ENCODE measurements at places on chromosomes 6 and 20. TPM values are rescaled to one million over a fixed set of nuclear protein-coding genes. Genes with fewer than 3 reads are reported as not detected.
A peak's percentile ranks its signal among the peaks of the same experiment; 100 is the strongest.

DNA sequence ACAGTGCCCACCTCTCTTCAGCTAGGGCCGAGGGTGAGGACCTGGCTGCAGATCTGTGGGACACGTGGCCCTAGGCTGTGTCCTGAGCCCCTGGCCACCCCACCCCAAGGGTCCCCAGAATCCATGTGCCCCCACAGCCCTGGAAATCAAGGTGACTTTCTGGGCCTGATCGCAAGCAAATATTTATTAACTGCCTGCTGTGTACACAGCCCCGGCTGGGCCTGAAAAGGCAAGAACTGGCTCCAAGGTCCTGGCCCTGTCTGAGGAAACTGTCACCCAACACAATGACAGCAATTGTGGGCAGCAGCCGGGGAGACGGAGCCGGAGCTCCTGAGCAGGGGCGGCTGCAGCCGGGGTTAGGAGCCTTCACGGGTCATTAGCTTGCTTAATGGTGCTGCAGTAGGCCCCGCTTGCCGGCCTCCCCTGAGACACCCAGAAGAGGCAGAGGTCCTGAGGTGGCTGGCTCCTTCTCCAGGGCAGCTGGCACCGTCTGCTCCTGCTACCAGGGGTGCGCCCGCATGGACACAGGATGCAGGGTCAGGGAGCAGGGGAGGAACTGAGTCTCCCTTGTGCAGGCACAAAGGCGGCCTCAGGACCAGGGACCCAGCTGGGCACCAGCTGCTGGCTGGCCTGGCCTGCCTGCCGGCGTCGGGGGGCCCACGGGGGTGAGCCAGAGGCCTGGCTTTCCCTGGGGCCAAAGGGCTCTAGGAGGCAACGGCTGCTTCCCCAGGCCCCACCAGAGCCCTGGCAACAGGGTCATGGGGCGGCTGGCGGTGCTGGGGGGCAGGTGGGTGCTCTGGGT is 24.1 kb downstream of the NPEPL1 start:
- no peaks in the 10 kb centered on the region for H3K27me3 ChIP-seq
- H3K4me3 ChIP-seq: no peak overlapping the region
- H3K4me1 ChIP-seq: no peaks in the 10 kb centered on the region
- peak; percentile 2 for DNase-seq
- no peak overlapping the region for H3K27ac ChIP-seq

GRCh38 chr20:19990850-19991249 is 26.3 kb upstream of the NAA20 start:
- no peak for DNase-seq
- peaks cover 40% of the 10 kb centered on the region for H3K4me1 ChIP-seq
- no peak overlapping the region for H3K4me3 ChIP-seq
- H3K27ac ChIP-seq: peak overlapping the region; percentile 4
- H3K27me3 ChIP-seq: no peaks in the 10 kb centered on the region

GRCh38 chr6:36131511-36132245 is 1.4 kb downstream of the MAPK13 start:
- peak; percentile 84 for DNase-seq
- H3K36me3 ChIP-seq: no peaks in the 10 kb centered on the region
- no peaks in the 10 kb centered on the region for H3K27me3 ChIP-seq
- H3K4me1 ChIP-seq: peaks cover 29% of the 10 kb centered on the region
- H3K4me3 ChIP-seq: no peak overlapping the region

DNA sequence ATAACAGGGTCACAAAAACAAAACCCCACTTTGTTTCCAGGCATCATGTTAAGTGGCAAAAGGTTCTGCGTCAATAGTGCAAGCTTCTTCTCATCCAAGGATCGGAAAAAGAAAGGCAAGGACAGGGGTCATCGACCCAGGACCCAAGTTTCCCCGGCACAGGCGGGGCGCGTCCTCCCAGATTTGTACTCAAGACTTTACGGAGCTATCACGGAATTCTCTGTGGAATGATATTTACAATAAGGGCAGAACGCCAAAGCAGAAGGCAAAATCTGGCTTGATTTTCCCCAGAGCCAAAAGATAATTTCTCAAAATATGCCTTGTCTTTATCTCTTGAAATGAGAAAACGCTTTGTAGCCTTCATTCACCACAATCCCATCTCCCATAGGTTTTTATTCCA is 25.5 kb downstream of the PDE10A start:
- H3K36me3 ChIP-seq: no peaks in the 10 kb centered on the region
- no peaks in the 10 kb centered on the region for H3K27me3 ChIP-seq
- no peak for DNase-seq
- no peak overlapping the region for H3K4me3 ChIP-seq

GRCh38 chr6:52531396-52531795 is 45.5 kb downstream of the TRAM2 start:
- H3K36me3 ChIP-seq: no peaks in the 10 kb centered on the region
- no peak for DNase-seq
- no peak overlapping the region for H3K27ac ChIP-seq
- H3K4me1 ChIP-seq: no peaks in the 10 kb centered on the region
- no peak overlapping the region for H3K4me3 ChIP-seq
- no peaks in the 10 kb centered on the region for H3K27me3 ChIP-seq

DNA sequence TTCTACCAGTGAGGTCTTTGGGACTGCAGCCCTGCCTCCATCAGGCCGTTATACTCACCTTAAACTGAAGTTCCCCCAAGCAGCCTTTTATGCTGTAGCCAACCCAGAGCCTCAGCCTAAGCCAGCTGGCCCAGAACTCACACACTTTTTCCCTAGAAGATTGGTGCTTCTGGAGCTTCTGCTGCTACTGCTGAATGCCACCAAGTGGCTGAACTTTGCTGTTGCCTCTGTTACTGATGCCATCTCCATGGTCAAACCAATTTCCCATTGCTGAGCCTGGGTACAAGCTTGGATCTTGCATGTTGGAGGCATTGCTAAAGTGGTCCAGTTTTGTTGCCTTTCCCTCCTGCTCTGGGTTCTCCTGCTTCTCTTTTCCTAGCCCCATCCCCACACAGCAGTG is 15.0 kb upstream of the TBX18 start:
- H3K27ac ChIP-seq: no peak overlapping the region
- H3K27me3 ChIP-seq: peaks cover 83% of the 10 kb centered on the region
- no peaks in the 10 kb centered on the region for H3K36me3 ChIP-seq

DNA sequence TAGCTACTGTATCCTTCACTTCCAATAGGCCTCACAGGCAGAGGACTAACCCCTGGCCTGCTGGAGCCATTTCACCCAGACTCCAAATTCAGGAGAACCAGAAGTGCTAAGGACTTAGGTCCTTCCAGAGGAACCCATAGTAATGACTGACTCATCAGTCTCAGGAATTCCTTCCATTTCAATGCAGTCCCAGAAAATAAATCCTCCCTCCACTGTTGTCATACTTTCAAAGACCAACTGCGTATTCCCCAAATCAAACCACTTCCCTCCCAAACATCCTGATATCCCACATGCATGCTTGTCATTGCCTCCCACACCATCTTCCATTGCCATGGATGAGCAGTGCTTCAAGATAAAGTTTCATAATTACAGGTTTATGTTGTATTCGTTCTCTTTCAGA is 31.8 kb upstream of the NT5E start:
- H3K4me1 ChIP-seq: no peaks in the 10 kb centered on the region
- no peak for DNase-seq
- no peak overlapping the region for H3K4me3 ChIP-seq
- no peak overlapping the region for H3K27ac ChIP-seq

- no peaks in the 10 kb centered on the region for H3K36me3 ChIP-seq
Measured at GRCh38 chr20:34544109-34544796, 14.3 kb upstream of the MAP1LC3A start.

DNA sequence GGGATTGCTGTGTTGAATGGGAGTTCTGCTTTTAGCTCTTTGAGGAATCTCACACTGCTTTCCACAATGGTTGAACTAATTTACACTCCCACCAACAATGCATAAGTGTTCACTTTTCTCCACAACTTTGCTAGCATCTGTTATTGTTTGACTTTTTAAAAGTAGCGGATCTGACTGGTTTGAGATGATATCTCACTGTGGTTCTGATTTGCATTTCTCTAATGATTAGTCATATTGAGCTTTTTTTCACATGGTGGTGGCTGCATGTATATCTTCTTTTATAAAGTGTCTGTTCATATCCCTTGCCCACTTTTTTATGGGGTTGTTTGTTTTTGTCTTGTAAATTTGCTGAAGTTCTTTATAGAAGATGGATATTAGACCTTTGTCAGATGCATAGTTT is 588.3 kb upstream of the ADGRB3 start:
- no peaks in the 10 kb centered on the region for H3K27me3 ChIP-seq
- H3K36me3 ChIP-seq: no peaks in the 10 kb centered on the region
- no peaks in the 10 kb centered on the region for H3K4me1 ChIP-seq
- no peak overlapping the region for H3K4me3 ChIP-seq
- H3K27ac ChIP-seq: no peak overlapping the region
- DNase-seq: no peak

DNA sequence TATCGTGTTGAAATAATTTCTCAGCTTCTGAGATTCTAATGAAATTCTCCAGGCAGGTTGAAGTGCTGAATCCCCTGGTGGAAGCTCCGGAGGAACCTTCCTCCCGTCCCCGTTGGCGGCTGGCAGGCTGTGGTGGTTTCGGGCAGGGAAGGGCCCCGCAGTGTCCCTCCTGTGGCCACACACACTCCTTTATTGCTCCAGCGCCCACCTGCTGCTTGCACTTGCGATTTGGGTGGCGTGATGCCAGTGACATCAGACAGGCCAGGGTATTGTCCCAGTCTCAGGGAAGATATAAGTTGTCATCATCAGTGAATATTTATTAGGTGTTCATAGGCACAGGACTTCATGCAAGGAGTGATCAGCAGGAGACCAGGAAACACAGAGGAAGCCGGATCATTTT is 530.4 kb downstream of the QKI start:
- peaks cover 3% of the 10 kb centered on the region for H3K27me3 ChIP-seq
- H3K36me3 ChIP-seq: no peaks in the 10 kb centered on the region
- no peak overlapping the region for H3K4me3 ChIP-seq
- DNase-seq: no peak
- no peaks in the 10 kb centered on the region for H3K4me1 ChIP-seq

GRCh38 chr20:23205211-23205610 is 119.1 kb upstream of the CD93 start:
- peaks cover 32% of the 10 kb centered on the region for H3K4me1 ChIP-seq
- H3K4me3 ChIP-seq: no peak overlapping the region
- peak overlapping the region; percentile 76 for H3K27ac ChIP-seq
- no peaks in the 10 kb centered on the region for H3K36me3 ChIP-seq
- no peaks in the 10 kb centered on the region for H3K27me3 ChIP-seq

- H3K36me3 ChIP-seq: no peaks in the 10 kb centered on the region
- H3K27ac ChIP-seq: no peak overlapping the region
- no peaks in the 10 kb centered on the region for H3K27me3 ChIP-seq
- H3K4me1 ChIP-seq: no peaks in the 10 kb centered on the region
Measured at GRCh38 chr6:84809455-84809854, 45.1 kb upstream of the TBX18 start.

- peak overlapping the region; percentile 76 for H3K4me3 ChIP-seq
- no peaks in the 10 kb centered on the region for H3K27me3 ChIP-seq
- H3K36me3 ChIP-seq: no peaks in the 10 kb centered on the region
- peak overlapping the region; percentile 95 for H3K27ac ChIP-seq
- peaks cover 13% of the 10 kb centered on the region for H3K4me1 ChIP-seq
- peak; percentile 71 for DNase-seq
Measured at GRCh38 chr6:34391786-34392496, 528 bp downstream of the NUDT3 start.

DNA sequence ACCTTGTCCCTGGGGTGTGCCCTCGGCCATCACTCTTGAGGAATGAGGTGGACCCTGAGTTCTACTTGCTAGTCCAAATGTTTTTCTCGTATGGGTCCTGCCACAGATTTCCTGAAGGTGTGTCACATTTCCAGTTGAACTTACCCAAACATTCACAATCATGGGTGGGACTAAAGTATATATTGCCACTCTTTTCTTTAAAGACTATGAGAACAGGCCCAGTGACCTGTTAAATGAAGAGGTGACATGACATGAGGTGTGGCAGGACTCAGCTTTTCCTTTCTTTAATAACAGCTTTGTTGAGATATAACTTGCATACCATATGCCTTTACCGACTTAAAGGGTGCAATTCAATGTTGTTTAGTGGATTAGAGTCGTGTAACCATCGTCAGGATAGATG is 177.2 kb upstream of the EXOC2 start:
- H3K4me3 ChIP-seq: no peak overlapping the region
- no peaks in the 10 kb centered on the region for H3K36me3 ChIP-seq
- no peaks in the 10 kb centered on the region for H3K4me1 ChIP-seq
- H3K27ac ChIP-seq: no peak overlapping the region
- DNase-seq: no peak

DNA sequence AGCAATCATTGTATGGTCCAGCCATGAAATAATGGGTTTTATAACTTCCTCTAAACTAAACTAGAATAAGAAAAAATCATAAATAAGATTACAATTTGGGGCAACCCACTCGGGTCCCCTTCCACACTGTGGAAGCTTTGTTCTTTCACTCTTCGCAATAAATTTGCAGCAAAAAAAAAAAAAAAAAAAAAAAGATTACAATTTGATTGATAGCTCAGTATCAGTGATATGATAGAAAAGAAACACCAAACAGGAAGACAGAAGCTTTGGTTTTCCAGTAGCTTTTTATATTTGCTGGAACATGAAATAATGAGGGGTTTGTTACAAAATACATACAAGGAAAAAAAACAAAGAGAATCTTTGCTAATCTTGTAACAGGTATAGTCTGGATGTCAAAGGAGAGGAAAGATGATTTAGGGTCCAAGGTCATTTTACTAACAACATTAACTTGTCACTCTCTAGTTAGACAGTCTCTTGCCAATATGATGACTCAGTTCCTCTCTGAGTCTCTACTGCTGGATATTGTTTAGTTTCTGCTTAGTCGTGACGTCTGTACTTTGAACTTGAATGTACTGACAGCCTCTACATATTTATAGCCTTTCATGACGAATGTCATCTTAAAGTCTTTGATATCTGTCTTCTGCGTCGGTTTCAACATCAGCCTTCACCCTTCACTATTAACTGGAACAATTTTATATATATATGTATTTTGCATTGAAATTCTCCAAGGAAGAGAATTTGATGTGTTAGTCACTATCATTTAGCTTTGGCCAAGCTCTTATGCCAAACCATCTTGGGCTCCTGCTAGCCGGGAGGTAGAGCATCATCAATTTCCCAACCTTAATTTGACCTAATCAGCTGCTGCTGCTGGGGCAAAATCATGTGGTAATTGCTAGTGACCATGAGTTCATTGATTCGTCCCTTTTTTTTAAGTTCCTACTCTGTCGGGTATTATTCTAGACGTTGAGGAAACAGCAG is 213.1 kb upstream of the STXBP5 start:
- H3K36me3 ChIP-seq: no peaks in the 10 kb centered on the region
- peak; percentile 47 for DNase-seq
- H3K27me3 ChIP-seq: no peaks in the 10 kb centered on the region

GRCh38 chr6:66948106-66948505 is 1241.1 kb upstream of the EYS start:
- no peaks in the 10 kb centered on the region for H3K36me3 ChIP-seq
- no peak overlapping the region for H3K4me3 ChIP-seq
- no peaks in the 10 kb centered on the region for H3K27me3 ChIP-seq
- DNase-seq: no peak
- no peaks in the 10 kb centered on the region for H3K4me1 ChIP-seq
- no peak overlapping the region for H3K27ac ChIP-seq

ATP6V1G2 gene
- not detected for polyA plus RNA-seq

Data from hepatocyte (in vitro differentiated cells).